Activated CD4-positive, alpha-beta memory T cell treated with anti-CD3 and anti-CD28 coated beads for 36 hours (primary cell): ENCODE measurements at places on chromosomes 1 and 21. TPM values are rescaled to one million over a fixed set of nuclear protein-coding genes. Genes with fewer than 3 reads are reported as not detected.

DNA sequence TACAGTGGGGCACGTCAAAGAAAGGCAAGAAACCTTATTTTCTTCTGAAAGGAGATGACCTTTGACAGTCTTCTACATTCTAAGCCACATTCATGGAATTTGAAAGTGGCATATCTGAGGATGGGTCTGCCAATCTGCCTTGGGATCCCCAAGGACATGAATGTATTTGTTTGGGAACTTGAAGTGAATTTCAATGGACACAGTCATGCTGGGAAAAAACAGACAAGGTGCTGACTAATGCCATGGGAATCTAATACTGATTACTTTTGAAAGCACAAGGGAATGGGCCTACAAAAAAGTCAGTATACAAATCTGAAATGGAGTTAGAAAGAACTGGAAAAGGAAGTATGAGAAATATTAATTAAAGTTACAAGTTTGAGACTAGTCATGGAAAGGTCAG is 128.8 kb downstream of the KCNJ6 start:
- DNase-seq = no peak

DNA sequence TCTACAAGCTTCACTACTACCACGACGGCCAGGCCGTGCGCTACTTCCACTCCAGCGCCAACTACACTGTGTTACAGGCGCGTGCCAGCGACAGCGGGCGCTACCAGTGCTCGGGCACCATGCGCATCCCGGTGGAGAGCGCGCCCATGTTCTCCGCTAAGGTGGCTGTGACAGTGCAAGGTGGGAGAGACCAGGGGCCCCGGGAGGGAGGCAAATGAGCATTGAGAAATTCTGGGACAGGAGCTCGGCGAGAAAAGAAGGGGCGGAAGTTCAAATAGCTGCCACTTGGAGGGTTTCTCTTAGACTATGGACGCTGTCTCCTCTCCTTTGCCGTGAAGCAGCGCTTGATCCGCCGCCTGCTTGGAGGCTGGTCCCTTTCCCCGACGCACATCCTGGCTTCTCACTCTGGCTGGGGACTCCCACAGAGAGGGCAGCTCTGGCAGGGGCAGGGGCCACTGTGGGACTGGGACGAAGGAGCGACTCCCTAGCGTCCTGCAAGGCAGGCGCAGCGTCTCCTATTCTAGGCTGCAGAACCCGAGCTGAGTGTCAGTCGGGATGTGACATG is 4.6 kb downstream of the FCRLB start:
- peak; percentile 39 for DNase-seq

- DNase-seq = no peak
Measured at GRCh38 chr1:38990386-38990737, 714 bp upstream of the AKIRIN1 start.

GRCh38 chr1:59163268-59164092 is 133.4 kb upstream of the FGGY start:
- no peak for DNase-seq

DNA sequence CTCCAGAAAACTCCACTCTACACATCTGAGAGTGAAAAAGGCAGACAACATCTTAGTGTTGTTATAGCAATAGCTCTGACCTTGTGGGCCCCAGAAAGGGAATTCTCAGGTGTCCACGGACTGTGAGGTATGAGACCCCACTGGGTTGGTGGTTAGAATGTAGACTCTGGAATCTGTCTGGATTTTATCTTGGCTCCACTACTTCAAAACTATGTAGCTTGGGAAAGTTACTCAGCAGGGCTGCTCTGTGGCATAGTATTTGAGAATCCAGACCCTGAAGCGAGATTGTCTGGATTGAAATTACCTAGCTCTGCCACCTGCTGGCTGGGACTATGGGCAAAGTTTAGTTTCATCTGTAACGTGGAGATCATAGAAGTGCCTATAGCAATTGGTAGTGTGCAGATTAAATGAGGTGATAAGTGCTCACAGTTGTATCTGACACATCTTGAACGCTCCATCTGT is 25.8 kb downstream of the PRDM2 start:
- peak; percentile 72 for DNase-seq

DNA sequence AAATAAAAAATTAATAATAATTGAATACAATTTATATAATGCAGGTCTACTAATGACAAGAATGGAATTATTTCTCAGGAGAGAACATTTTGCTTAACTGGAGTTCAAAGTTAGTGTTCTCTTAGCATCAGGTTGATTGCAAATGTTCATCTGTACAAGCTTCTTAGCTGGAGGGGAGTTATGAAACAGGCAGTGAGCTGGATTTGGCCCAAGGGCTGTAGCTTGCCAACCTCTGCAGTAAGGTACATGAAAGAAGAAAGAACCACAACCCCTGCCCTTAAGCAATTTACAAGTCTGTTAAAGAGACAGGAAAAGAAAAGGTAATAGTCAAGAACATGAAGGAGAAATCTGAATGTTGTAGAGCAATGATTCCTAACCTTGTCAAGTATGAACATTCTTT is 17.0 kb downstream of the LPGAT1 start:
- no peak for DNase-seq

DNA sequence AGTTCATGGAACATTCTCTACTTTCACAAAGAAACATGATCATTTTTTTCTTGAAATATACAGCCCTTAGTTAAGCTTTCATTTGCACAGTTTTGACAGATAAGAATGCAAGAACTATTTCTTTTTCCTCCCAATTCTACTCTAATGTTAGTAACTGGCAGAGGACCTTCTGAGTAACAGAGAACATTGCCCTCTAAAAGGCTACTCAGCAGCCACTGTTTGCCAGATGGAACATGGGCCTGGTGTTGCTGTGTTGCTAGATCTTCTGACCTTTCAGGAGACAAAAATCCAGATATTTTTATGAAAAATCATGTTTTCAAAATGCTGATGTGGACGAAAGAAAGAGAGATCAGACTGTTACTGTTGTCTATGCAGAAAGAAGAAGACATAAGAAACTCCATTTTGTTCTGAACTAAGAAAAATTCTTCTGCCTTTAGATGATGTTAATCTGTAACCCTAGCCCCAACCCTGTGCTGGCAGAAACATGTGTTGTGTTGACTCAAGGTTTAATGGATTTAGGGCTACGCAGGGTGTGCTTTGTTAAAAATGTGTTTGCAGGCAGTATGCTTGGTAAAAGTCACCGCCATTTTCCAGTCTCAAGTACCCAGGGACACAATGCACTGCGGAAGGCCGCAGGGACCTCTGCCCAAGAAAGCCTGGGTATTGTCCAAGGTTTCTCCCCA is 2.9 kb upstream of the PRDX6 start:
- DNase-seq = no peak

DNA sequence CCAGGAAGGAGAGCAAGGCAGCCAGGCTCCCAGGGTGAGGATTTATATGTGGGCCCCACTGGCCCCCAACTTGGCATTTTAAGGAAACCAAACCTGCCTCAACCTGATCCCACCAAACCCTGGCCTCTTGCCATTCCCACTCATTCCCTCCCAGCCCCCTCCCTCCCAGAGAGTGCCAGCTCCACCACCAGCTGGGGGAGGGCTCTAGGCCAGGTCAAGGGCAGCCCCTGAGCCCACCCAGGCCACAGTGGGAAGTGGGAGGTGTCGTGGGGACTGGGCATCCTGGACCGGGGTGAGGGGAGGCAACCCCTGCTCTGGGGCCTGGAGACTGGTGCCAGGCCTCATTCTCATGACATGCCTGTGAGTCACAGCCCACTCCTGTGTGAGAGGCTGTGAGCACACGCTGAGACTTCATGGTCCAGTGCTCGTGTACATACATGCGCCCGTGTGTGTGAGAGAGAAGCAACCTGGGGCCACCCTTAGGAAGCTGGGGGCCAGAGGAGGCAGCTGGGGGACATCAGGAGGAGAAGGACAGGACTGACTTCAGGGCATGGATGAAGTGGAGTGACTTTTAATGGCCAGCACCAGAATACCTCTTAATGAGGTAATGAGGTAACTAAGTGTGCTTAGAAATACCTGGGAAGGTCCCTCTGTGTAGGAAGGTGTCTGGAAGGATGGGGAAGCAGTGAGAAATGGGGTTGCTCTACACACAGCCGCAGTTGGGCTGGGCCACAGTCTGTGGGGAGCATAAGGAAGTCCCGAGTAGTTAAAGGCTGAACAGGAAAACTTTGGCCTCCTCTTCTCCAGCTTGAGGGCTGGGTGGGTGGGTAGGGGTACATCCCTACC is at the start of gene S100A2:
S100A2 (minus strand) TSS at position 316 of the 846 bp plus-strand sequence. CDS start 1,967 bp downstream, outside the sequence.
- DNase-seq = peak; percentile 79

GRCh38 chr1:76298399-76298798 is 223.9 kb downstream of the ST6GALNAC3 start:
- no peak for DNase-seq

- DNase-seq = no peak
Measured at GRCh38 chr1:58401991-58402390, 144.5 kb downstream of the OMA1 start.

DNA sequence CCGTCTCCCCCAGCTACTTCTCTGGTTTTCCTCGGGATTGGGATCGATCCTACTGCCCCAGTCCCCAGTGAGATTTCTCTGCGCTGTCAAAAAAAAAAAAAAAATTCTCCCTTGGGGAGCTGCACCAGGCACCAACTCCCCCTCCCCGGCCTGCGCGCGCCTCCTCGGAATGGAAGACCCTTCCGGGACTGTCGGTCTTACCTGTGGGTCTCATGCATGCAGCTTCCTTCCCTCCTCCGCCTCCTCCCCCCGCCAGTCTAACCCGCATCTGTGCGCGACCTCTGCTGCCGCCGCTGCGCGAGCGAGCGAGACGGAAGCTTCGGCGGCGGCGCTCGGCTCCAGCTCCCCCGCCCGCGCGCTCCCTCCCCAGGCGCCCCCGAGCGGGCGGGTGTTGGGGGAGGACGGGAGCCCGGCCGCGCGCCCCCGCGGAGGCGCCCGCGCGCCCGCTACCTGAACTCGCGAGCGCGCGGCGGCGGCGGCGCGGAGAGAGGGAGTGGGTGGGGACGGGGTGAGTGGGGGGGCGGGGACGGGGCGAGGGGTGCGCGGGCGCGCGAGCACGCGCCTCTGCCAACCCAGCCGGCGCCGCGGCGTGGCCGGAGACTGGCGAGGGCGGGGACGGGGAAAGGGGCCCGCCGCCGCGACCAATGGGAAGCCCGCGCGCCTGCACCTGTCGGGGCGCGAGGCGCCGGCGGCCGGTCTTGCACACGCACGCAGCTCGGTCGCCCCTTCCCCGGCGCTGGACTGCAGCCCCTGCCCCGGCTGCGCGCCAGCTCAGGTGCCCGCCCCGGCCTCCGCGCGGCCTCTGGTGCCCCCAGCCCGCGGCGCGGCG is at the start of gene SUSD4:
SUSD4 (minus strand) TSS at position 321 of the 829 bp plus-strand sequence. CDS start 751 bp downstream, outside the sequence.
- DNase-seq = peak; percentile 74

DNA sequence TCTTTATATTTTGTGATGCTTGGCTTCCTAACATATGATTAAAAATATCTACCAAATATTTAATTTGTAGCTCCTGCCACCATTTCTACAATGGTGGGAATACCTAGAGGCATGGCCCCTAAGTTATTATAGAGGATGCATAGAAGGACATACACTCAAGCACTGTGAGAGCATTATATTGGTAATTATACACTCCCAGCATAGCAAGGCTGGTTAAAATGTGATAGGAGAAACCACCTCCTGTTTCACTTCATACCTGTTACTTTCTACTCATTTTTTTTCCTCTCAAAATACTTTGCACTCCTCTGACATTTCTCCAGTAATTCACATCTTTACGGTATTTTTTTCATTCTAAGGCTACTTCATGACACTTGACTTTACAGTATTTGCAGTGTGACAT is 92.9 kb downstream of the HS2ST1 start:
- no peak for DNase-seq

DNA sequence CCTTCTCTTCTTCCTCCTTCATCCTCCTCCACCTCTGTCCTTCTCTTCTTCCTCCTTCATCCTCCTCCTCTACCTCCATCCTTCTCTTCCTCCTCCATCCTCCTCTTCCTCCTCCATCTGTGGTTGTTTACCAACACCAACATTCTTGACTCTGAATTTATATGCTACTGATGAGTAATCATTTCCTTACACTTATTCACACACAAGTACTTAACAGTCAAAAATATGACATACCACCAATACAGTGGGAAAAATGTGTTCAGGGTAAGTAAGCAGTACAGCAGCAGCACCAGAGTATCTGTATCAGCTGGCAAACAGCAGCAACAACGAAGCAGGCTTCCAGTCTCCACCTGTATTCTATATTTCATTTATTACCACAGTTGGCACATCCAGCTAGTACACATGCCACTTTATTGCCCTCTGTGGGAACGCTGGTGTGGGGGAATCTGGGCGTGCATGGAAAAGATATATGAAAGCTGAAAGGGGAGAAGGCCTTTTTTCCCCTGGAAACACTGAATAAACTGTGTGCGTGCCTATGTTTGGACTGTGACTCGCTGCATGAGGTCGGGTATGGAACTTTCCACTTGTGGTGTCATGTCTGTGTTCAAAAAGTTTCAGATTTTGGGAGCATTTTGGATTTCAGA is 16.0 kb downstream of the ADSS2 start:
- peak; percentile 53 for DNase-seq

- no peak for DNase-seq
Measured at GRCh38 chr1:200983035-200983561, 40.4 kb downstream of the KIF21B start.

DNA sequence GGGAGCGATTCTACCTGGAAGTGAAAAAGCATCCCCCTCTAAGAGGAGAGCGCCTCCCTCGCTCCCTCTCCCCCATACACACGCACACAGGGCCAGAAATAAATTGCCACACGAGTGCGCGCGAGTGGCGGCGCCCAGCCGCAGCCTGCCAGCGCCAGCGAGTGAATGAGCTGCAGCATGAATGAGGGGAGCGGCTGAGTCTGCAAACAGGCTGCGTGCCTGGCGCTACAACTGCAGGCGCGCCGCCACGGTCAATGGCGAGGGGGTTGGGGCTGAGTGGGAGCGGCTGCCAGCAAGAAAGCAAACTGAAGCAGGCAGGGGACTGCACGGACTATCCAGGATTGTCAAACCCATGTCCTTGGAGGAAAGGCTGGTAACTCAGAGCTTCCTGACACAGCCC is 2.2 kb downstream of the CAMK1G start:
- DNase-seq = no peak

DNA sequence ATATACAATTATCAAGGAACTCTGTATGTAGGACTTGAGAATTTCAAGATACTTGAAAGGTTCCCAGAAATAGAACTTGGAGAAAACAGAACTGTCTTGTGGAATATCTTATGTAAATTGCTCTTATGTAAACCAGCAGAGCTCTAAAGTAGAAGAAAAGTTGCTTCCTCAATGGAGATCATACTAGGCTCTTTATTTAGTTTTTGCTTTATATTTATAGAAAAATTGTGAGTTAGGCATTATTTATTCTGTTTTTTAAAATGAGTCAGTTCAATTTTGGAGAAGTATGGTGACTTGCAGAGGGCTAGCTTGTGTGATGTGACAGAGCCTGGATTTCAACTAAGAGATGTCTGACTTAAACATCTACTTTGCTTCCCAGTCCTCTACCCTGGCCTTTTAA is 40.4 kb downstream of the ATP6V1G3 start:
- no peak for DNase-seq

GRCh38 chr1:92473781-92474495 is 12.8 kb downstream of the GFI1 start:
- peak; percentile 73 for DNase-seq

- no peak for DNase-seq
Measured at GRCh38 chr1:167711797-167712196, 10.0 kb upstream of the MPZL1 start.

The WLS gene
- total RNA-seq = not detected

The GPATCH4 gene
- total RNA-seq = 40.2 TPM

The BSND gene
- not detected for total RNA-seq

The PPM1J gene
- 1.2 TPM for total RNA-seq

The OBSCN gene
- total RNA-seq = 14.3 TPM

The SOD1 gene
- total RNA-seq = 286 TPM

The PCSK9 gene
- total RNA-seq = not detected

The OR14C36 gene
- total RNA-seq = not detected

The REN gene
- not detected for total RNA-seq
